Activated T-cell treated with anti-CD3 and anti-CD28 coated beads for 1 hour (primary cell): ENCODE measurements at places on chromosomes 2 and 18.

DNA sequence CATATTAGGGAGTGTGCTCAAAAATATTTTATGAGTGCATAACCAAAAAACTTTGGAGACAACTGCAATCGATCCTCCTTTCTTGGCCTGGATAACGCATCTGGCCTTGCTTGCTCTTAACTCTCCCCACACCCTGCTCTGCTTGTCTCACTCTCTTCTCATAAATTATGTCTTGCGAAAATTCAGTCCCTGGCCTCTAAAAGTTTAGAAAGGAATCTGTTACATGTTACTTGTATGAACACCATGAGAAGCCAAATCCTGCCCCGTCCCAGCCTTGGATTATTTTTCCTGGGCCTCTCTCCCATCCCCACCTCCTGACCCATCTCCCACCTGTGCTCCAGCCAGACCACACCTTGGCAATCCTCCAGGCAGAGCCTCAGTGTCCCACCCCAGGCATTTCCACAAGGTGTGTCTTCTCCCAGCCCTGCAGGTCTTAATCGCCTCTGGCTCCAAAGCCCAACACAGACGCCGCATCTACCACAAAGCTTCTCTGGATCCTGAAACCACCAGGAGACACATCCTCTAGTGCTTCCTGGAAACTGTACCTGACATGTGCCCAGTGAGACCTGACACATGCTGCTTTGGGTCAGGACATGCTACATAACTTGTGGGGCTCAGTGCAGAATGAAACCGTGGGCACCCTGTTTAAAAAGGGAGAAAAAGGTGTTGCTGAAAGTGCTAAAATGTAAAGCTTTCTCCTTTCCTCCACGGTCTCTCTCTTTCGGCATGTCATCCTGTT, 99.6 kb upstream of the ST3GAL5 start:
- no peak for DNase-seq

GRCh38 chr2:149467436-149467835, 120.1 kb downstream of the MMADHC start:
- DNase-seq = no peak

GRCh38 chr2:24509840-24510239, 18.8 kb downstream of the NCOA1 start:
- DNase-seq = no peak

GRCh38 chr18:42929857-42930256, 185.6 kb downstream of the RIT2 start:
- no peak for DNase-seq

- DNase-seq = no peak
These were observed 150.5 kb upstream of the SMAD7 start for GRCh38 chr18:49101236-49101635.

- no peak for DNase-seq
These were observed 74.8 kb downstream of the CDK15 start for GRCh38 chr2:201880993-201881611.

DNA sequence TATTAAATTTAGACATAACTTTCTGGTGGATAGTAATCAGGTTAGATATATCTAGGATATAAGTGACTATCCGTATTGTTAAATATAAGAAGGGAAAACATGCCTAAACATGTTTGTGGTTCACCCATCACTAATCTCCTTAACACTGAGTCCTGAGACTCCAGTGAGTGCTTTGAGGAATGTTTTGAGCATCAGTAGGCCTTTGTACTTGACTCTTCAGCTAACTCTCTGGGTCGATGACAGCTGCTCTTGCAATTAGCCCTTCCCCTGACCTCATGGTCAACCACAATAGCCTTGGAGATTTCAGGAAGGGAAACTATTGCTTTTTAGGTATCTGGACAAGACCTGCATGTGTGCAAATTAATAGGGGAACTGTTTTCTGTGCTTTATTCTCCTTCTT, 716.8 kb downstream of the EPHA4 start:
- no peak for DNase-seq

- no peak for DNase-seq
These were observed 189.2 kb downstream of the CD226 start for GRCh38 chr18:69758458-69758857.

DNA sequence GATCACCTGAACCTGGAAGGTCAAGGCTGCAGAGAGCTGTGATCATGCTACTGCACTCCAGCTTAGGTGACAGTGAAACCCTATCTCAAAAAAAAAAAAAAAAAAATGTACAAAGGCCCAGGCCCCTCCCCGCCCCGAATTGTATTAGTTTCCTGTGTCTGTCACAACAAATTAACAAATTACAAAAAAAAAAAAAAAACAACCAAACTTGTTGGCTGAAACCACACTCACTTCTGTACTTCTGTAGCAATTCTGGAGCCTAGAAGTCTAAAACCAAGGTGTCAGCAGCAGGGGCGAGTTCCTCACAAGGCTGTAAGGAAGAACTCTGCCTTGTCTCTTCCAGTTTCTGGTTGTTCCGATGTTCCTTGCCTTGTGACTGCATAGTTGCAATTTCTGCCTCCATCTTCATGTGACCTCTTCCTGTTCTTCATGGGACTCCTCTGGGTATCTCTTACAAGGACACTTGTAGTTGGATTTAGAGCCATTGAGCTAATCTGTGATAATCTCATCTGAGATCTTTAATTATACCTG, 100.8 kb upstream of the ZSWIM2 start:
- no peak for DNase-seq

DNA sequence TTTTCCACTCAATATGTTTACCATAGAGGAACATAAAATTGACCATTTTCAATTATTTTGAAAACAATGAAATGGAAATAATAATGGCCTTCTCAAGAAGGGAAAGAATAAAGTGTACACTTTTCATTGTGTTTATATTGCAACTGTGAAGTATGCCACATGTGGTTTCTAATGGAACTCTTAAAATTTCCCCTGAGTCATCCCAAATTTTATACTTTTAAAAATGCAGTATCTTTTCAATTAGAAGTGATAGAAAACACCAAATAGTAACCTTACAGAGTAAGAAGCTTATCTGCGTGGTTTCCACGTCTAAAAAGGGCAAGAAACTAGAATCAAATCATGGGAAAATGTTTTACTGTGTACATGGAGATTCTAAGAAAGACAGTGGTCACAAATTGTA, 70.0 kb downstream of the SCG2 start:
- no peak for DNase-seq

GRCh38 chr2:3146175-3146574, 231.4 kb downstream of the EIPR1 start:
- DNase-seq = no peak

DNA sequence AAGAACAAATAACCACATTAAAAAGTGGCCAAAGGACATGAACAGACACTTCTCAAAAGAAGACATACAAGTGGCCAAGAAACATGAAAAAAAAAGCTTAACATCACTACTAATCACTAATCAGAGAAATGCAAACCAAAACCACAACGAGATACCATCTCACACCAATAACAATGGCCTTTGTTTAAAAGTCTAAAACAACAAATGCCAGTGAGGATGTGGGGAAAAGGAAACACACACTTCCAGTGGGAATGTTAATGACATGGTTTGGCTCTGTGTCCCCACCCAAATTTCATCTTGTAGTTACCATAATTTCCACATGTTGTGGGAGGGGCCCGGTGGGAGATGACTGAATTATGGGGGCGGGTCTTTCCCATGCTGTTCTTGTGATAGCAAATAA, 147.1 kb downstream of the GALNT1 start:
- no peak for DNase-seq

- DNase-seq = no peak
These were observed 1794.7 kb upstream of the PIK3C3 start for GRCh38 chr18:40160361-40160760.

GRCh38 chr18:50638884-50639420, 79.1 kb downstream of the MAPK4 start:
- DNase-seq = no peak

- no peak for DNase-seq
These were observed 701.6 kb downstream of the SATB2 start for GRCh38 chr2:198756166-198756565.

DNA sequence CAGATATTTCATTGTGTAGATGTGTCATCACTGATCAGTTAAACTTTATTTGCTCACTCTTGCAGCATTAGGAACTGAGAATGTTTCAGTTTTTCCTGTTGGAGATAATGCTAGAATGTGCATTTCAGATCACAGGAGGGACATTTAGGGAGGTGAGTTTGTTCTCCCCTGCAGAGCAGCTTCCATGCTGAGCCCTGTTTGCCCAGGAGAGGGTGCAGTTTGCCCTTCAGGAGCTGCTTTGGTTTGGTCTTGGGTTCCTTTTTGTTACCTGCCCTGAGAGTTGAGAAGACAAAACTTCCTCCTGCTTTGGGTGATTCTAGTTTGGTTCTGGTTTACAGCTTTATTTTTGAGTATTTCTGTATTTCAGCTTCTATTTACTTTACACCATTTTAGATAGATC, 49.9 kb downstream of the DGKD start:
- DNase-seq = peak; percentile 54

- DNase-seq = no peak
These were observed 77.4 kb upstream of the GCFC2 start for GRCh38 chr2:75788154-75788553.

- DNase-seq = no peak
These were observed 9.7 kb downstream of the RHBDD1 start for GRCh38 chr2:226845386-226846116.

DNA sequence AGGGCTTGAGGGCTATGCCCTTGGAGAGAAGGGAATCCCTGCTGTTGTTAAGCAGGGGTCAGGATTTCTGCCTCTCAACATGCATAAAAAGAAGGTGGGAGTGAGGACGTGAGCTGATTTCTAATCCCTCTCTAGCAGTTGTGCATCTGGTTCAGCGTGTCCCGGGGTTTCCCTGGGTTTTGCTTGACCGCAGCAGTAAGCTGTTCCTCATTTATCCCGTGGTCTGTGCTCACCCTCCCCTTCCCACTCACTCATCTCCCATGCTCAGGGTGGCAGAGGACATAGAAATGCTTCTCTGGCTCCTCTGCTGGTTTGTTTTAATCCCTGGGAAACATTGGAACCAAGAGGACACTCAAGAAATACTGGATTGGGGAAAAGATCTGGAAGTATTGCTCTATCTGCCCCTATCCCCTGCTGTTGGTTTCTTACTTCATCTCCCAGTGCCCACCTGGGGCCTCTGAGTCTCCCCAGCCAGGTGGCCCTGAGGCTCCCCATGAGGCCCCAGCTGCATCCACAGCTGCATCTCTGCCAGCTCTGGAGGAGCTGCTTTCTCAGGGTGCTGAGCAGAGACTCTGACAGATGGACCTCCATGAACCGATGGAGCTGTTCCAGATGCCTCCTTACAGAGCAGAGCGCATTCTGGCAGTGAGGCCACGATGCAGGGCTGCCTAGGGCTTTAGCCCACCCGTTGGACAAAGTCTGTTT, 36.1 kb downstream of the TET3 start:
- no peak for DNase-seq

DNA sequence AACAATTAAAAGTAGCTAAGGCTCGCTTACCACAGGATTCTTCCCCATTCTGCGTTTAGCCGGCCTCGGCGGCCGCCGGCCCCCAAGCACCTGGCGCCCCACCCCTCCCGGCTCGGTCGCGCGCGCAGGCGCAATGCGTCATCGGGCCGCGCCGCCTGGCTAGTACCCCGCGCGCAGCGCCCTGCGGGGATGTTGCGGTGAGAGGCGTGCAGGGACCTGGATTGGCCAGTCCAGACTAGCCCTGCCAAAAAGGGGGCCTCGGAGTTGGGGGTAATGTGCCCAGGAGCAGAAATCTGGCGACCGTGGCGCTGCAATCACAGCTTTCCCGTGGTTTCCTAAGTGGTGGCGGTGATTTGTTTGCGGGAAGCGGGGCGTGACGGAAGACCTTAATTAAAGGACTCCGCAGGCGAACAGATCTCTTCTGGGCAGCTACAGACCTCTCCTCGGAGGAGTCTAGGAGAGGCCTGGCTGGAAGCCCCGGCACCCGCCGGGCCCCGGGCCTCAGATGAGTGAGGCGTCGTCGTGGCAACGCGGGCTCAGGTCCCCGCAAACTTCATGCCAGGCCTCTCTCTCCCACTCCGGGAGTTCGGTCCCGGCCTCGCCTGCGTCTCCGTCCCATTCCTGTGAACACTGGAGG, 606 bp downstream of the TMEM237 start:
- peak; percentile 80 for DNase-seq

- DNase-seq = no peak
These were observed 1045.7 kb upstream of the CELF4 start for GRCh38 chr18:38611036-38611964.

GRCh38 chr2:240611601-240612210, 13.6 kb upstream of the GPR35 start:
- DNase-seq = no peak

GRCh38 chr2:12430407-12431133, 286.2 kb upstream of the TRIB2 start:
- DNase-seq = no peak

GRCh38 chr2:179991344-179991743, 15.8 kb downstream of the CWC22 start:
- DNase-seq = no peak

DNA sequence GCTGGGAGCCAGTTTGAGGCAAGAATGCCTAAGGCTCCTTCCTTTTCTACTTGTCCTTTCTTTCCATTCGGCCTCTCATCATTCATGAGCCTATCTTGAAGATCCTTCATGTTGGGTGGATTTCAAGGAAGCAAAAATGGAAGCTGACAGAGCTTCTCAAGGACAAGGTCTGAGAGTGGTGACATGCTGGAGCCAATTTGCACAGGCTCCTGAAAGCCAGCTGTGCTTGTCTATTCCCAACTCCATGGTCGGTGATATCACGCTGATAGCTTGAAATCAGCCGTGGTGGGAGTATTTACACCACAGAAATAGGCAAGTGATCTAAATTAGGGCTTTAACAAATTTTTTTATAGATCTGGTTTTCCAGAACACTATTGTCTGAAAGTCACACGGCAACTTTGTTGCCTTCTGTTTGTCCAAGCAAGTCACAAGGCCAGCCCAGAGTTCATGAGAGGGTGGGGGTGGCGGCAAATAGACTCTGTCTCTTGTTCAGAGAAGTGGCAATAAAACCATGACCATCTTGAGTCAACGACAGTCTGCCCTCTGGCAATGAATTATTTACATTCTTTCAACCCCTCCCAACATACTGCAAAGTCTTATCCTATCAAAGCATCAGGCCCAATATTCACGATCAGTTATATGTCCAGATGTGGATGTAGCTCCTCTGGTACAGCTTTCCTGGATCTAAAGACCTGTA, 49.9 kb upstream of the SLC35F5 start:
- no peak for DNase-seq

- DNase-seq = no peak
These were observed 138.6 kb upstream of the SERTAD2 start for GRCh38 chr2:64792300-64792699.

GRCh38 chr2:147689220-147689909, 155.5 kb upstream of the ACVR2A start:
- no peak for DNase-seq

- DNase-seq = no peak
These were observed 18.7 kb upstream of the SCYGR1 start for GRCh38 chr2:227406177-227407031.
